ENCODE measurements at places on chromosomes 13 and 19.

GRCh38 chr13:76397413-76397812, 488.8 kb downstream of the KCTD12 start:
- no peak for DNase-seq

GRCh38 chr13:73803997-73804396, 330.2 kb downstream of the KLF12 start:
- DNase-seq, result no peak

GRCh38 chr13:30429721-30430694, 7.7 kb downstream of the UBE2L5 start:
- DNase-seq, result no peak

- DNase-seq, result no peak
Measured at GRCh38 chr13:81302125-81302524, 961.2 kb upstream of the SPRY2 start.

GRCh38 chr13:63497601-63498000, 2082.0 kb upstream of the PCDH20 start:
- DNase-seq, result no peak

GRCh38 chr19:45455707-45456499, 11.9 kb upstream of the FOSB start:
- peak; percentile 75 for DNase-seq

DNA sequence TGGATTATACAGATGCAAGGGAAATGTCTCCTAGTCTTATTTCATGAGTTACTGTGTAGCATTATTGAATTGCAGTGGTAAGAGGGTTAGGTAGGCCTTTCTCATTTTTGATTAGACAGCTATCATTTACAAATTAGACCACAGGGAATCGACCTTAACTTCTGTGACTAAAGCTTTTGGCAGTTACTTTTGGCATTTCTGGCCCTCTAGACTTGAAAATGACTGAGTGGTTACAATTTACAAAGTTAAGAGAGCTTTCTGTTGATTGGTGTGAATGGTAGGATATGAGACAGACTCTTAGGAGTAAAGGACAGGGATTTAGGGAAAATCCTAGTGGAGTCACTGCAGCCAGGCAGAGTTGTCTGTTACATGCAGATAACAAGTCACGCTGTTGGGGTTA, 86.1 kb downstream of the GGACT start:
- DNase-seq, result no peak

- peak; percentile 15 for DNase-seq
Measured at GRCh38 chr19:1038978-1039645, 795 bp upstream of the ABCA7 start.

DNA sequence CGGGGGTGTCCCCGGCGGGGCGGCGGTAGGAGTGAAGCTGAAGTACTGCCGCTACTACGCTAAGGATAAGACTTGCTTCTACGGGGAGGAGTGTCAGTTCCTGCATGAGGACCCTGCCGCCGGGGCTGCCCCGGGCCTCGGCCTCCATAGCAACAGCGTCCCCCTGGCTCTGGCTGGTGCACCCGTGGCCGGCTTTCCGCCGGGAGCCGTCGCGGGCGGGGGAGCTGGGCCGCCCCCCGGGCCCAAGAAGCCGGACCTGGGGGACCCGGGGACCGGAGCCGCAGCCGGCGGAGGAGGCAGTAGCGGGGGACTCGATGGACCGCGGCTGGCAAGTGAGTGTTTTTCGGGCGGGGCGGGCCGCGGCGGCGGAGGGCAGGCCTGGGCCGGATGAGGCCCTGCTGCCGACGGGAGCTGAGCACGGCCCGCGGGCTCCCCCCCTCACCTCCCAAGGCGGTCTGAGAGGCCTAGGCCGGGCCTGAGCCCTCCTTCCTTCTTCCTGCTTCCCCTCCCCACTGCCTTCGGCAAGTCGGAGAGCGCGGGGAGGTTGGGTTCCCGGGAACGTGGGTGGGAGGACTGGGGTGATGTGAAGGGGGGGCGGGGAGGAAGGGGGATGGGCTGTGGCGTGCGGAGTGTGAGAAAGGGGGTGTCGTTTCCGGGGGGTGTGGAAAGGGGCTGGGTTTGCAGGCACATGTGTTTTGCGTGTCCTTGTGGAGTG, 568 bp downstream of the PAN3 start:
- peak; percentile 88 for DNase-seq

DNA sequence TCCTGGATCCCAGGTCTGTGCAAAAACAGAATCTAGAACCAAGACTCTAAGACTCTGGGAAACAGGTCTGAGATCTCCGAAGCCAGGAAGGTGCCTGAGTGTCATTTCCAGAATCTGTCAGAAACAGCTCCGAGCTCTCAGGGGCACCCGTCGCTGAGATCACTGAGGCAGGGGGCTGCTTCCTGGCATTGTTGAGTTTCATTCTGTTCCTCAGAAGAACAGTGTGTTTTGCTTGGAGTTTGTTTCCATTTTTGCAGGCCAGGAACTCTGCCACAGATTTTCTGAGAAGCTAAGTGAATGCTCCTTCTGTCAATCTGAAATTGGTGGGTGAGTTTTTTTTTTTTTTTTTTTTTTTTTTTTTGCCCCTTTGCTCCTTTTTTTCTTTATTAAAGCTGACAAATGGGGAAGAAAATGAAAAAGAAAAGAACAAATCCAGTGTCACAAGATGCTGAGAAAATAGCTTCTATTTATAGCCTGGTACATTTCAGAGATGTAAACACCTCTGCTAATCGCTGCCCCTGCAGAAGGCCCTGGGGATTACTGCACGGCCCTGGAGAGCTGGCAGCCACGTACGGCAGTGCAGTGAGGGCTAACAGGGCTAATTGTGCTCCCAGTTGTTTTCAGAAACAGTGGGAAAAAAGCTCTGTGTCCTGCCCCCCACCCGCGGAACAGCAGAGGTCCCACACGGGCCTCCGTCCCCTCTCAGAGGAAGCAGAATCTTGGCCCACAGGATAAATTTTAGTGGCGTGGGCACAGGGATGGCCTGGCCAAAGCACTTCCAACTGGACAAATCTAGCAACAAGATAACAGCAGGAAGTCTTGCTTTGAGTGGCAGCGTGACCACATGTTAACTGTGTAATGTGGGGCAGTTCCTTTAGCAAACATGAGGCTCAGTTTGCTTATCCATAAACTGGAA, 237.6 kb upstream of the IRS2 start:
- DNase-seq, result no peak

- DNase-seq, result no peak
Measured at GRCh38 chr19:56710437-56710836, 38.9 kb upstream of the ZNF835 start.

DNA sequence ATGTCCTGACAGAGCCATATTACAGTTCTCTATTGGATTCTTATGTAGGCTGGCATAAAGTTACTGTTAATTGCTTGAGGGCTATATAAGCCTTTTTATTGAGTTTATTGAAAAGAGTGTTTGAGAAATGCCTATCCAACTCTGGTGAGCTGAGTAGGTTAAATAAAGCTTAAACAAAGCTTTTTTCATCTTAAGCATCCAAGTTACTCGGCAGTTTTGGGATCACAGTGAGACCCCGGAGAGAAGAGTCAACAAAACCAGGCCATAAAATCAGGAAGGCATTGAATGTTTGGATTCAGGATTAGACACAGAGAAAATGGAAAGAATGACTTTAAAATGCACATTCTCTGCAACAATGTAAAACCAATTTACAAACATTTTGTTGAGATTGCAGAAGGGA, 588.5 kb downstream of the DACH1 start:
- DNase-seq, result no peak

DNA sequence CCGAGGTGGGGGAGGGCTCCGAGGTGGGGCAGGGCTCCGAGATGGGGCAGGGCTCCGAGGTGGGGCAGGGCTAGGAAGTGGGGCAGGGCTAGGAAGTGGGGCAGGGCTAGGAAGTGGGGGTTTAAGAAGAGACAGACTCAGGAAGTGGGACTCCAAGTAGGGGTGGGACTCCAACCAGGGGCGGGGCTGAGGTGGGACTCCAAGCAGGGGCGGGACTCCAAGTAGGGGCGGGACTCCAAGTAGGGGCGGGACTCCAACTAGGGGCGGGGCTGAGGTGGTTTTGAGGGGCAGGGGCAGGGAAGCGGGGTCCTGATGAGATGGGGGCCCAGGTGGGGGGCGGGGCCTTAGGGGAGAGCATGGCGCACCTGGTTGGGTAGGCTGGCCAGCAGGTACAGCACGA, 13.6 kb downstream of the CFD start:
- DNase-seq, result peak; percentile 59

GRCh38 chr13:33934343-33934742, 116.4 kb downstream of the RFC3 start:
- no peak for DNase-seq

GRCh38 chr19:13884726-13885591, 8.0 kb downstream of the NANOS3 start:
- DNase-seq, result no peak

DNA sequence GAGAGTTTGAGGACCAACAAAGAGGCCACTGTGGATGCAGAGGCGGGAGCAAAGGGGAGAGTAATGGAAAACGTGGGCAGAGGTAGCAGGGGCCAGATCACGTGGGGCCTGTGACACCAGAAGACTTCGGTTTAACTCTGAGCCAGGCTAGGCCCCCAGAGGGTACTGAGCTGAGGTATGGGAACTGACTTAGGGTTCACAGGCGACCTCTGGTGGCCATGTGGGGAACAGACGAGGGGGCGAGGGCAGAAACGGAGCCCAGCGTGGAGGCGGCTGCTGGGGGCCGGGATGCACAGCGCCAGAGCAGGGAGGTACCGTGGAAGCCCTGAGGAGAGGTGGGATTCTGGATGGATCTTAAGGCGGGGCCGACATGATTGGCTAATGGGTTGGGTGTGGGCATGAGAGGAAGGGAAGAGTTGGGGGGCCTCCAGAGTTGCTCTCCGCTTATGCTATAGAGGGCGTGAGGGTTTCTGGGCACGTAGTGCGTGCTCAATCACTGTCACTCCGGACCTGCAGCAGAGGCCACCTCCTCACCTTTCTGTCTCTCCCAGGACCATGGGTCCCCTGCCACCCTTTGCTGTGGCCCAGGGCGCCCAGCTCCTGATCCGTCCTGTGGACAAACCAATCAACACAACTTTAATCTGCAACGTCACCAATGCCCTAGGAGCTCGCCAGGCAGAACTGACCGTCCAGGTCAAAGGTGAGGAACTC, 13.7 kb downstream of the PVR start:
- peak; percentile 71 for DNase-seq

GRCh38 chr19:55206664-55207500, 2.4 kb downstream of the PTPRH start:
- DNase-seq, result peak; percentile 45

Measured in activated CD8-positive, alpha-beta memory T cell treated with anti-CD3 and anti-CD28 coated beads, Interleukin-2, amount 50 U/mL, for 4 hours (primary cell).